Thyroid gland (tissue), 4 donors: ENCODE measurements at places on chromosomes 1 and 21. TPM values are rescaled to one million over a fixed set of nuclear protein-coding genes. Genes with fewer than 3 reads are reported as not detected.

GRCh38 chr1:179953974-179954492 lies 577 bp upstream of the CEP350 start:
- peak overlapping the region; percentile 44 for H3K4me3 ChIP-seq
- H3K27ac ChIP-seq: peak overlapping the region; percentile 94
- peaks cover 32% of the 10 kb centered on the region for H3K4me1 ChIP-seq
- DNase-seq: no peak
- H3K36me3 ChIP-seq: no peaks in the 10 kb centered on the region

The SHISA4 gene
- 28.8 TPM for total RNA-seq

The POLR3GL gene
- total RNA-seq: 27.6 TPM

The LRRC53 gene
- total RNA-seq: not detected

DNA sequence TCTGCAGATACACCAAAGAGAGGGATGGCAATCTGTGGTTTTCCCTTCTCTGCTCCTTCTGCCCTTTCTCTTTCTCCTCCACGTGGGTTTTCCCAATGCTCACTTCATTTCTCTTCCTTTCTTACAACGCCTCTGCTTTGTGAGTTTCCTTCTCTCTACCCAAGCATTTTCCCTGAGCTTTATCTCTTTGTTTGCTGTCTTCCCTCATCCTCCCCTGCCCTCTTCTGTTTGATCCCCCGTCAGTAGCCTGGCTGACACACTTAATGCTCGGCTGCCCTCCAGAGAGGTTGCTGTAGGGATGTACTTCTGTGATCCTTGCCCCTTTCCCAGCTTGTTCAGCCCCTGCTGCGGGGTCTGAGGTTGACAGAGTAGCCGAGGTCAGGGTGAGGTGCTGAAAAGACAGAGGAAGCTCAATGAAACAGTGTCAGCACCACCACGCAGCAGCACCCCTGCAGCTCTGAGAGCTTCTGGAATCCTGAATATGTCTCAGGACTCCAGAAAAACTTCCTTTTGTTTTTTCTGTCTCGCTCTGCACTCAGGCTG lies 6.0 kb downstream of the EDARADD start:
- H3K4me3 ChIP-seq: no peak overlapping the region
- DNase-seq: peak; percentile 44
- peaks cover 9% of the 10 kb centered on the region for H3K4me1 ChIP-seq
- H3K27ac ChIP-seq: no peak overlapping the region

- no peak overlapping the region for H3K27ac ChIP-seq
- peaks cover 82% of the 10 kb centered on the region for H3K36me3 ChIP-seq
- no peaks in the 10 kb centered on the region for H3K4me1 ChIP-seq
- DNase-seq: no peak
- no peak overlapping the region for H3K4me3 ChIP-seq
- no peaks in the 10 kb centered on the region for H3K27me3 ChIP-seq
Measured at GRCh38 chr21:43686811-43687565, 27.6 kb downstream of the RRP1B start.

DNA sequence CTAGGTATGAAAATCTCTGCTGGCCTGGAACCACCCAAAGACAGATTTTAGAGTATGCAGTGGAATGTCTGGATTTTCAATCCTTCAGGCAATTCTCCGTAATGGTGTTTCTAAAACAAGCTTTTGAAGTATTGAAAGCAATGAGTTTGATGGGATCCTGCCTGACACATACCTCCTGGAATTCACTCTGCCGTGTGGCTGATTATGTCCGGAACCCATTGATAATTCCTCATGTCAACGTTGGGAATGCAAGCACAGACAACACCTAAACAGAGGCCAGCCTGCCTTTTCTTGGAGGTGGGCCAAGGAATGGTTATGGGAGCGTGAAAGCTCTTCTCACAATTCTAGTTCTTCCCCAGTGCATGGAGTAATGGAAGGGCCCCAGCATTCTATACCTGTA lies 168.9 kb upstream of the HMCN1 start:
- no peak overlapping the region for H3K27ac ChIP-seq
- peak; percentile 37 for DNase-seq
- H3K4me1 ChIP-seq: no peaks in the 10 kb centered on the region
- H3K27me3 ChIP-seq: no peaks in the 10 kb centered on the region

GRCh38 chr1:8661185-8662110 lies 156.0 kb downstream of the RERE start:
- H3K4me1 ChIP-seq: peaks cover 50% of the 10 kb centered on the region
- H3K27ac ChIP-seq: peak overlapping the region; percentile 42
- DNase-seq: peak; percentile 55
- no peaks in the 10 kb centered on the region for H3K36me3 ChIP-seq
- no peaks in the 10 kb centered on the region for H3K27me3 ChIP-seq

DNA sequence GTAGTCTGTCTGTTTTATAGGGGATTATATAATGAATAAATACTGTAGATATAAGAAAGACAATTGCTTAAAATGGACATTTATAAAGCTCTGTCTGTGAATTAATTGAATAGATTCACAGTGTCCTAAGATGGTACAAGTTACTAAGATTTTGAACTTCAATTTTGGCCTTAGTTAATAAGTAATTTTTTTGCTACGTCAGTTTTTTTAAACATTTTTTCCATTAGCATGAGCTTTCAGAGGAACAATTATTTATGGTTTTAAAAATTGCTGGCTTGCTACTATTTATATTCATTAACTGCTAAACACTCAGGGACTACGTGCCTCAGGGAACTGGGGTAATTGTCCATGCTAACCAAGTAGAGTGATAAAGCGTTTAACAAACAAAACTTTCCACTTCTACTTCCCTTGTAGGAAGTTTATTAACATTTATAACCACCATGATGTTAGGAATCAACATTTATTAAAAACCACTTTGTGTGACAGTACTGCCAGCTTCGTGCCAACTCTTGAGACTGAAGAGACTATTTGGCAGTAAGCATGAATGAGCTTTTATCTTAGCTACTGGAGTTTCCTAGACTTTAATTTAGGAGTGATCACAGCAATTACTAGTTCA lies 65.4 kb upstream of the PTGS2 start:
- no peak overlapping the region for H3K4me3 ChIP-seq
- no peaks in the 10 kb centered on the region for H3K27me3 ChIP-seq
- H3K27ac ChIP-seq: no peak overlapping the region
- no peak for DNase-seq
